ENCODE measurements at places on chromosomes 11 and 22. TPM values are rescaled to one million over a fixed set of nuclear protein-coding genes. Genes with fewer than 3 reads are reported as not detected.

The OR51E2 gene
- total RNA-seq: 0.11 TPM

The MRGPRE gene
- total RNA-seq: not detected

The APOA4 gene
- total RNA-seq: not detected

DNA sequence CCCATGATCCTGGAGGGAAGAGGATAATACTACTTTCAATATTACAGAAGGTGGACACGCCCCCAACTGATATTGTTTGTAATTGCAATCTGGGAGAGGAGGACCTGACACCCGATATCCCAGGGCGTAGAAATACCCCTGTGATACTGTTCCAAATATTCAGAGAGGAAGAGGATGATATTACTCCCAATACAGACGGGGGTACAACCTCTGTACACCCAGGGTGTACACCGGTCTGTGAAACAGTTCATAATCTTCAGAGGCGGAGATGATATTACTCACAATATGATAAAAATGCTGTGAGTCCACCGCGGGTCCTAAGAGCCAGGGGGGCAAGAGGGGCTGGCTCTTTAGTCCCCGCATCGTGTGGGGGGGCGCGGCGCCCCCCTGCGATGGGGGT, 57.2 kb upstream of the ALDH3B2 start:
- DNase-seq: no peak
- no peaks in the 10 kb centered on the region for H3K27me3 ChIP-seq
- H3K4me1 ChIP-seq: peaks cover 32% of the 10 kb centered on the region
- no peaks in the 10 kb centered on the region for H3K36me3 ChIP-seq
- H3K27ac ChIP-seq: no peak overlapping the region

DNA sequence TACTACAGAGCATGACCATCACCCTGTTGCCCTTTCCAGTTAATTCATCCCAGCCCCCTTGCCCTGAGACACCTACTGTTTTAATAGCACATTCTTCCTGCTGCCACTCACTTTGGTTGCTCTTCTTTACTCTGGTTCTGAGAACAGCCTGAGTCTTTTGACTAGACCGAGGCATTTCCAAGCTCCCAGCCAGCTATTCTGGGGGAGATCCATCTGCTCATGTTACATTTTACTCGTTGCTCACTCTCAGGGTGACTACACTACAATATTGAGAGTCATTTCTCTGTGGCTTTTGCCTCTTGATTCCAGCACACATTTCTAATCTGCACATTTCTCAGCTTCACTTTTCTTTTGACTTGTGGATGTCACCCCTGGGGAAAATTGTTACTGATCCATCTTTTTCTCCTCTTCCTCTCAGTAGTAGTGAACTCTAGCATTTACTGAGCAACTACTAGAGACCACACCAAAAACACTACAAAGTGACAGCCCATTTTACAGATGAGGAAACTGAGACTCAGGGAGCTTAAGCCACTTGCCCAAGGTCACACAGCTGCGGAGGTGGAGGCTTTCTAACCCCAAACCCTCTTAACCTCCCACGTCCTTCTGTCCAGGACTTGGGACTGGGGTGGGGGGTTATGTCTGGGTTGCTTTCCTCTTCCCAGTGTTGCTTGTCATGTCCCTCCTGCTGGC, 117.8 kb downstream of the C11orf91 start:
- no peak overlapping the region for H3K4me3 ChIP-seq
- H3K27ac ChIP-seq: no peak overlapping the region
- H3K36me3 ChIP-seq: no peaks in the 10 kb centered on the region

DNA sequence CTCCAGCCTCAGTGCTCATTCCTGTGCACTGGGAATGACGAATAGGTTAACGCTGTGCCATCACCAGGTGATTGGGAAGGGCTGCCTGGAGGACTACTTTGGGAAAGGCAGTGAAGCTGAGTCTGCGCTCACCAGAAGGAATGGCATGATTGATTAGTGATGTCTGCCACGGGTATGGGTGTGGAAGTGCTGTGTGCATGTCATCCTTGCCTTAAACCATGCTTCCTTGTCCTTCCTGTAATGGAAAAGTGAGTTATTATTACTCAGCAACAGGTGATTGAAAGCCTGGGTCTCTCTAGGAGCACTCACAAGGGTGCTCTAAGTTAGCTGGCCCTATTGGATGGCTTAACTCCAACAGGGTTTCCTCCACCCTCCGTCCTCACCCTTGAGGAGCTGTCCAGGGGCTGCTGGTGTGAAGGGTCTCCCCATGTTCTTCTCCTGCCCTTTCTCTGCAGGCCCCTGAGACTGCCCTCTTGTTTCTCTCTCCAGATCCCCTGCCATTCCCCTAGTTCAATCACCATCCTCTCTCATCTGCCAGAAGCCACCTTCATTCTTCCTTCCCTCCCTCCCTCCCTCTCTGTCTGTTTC, 121.9 kb upstream of the NECTIN1 start:
- no peaks in the 10 kb centered on the region for H3K27me3 ChIP-seq
- H3K4me1 ChIP-seq: peaks cover 2% of the 10 kb centered on the region
- DNase-seq: no peak
- no peak overlapping the region for H3K4me3 ChIP-seq

- peaks cover 8% of the 10 kb centered on the region for H3K36me3 ChIP-seq
- no peak overlapping the region for H3K4me3 ChIP-seq
- DNase-seq: no peak
- H3K27ac ChIP-seq: no peak overlapping the region
- peaks cover 18% of the 10 kb centered on the region for H3K4me1 ChIP-seq
Measured at GRCh38 chr22:33332538-33332937, 274.4 kb upstream of the SYN3 start.

- H3K4me1 ChIP-seq: peaks cover 17% of the 10 kb centered on the region
- no peak overlapping the region for H3K4me3 ChIP-seq
- H3K36me3 ChIP-seq: no peaks in the 10 kb centered on the region
- peaks cover 12% of the 10 kb centered on the region for H3K27me3 ChIP-seq
Measured at GRCh38 chr11:100229086-100229485, 458.0 kb upstream of the ARHGAP42 start.

DNA sequence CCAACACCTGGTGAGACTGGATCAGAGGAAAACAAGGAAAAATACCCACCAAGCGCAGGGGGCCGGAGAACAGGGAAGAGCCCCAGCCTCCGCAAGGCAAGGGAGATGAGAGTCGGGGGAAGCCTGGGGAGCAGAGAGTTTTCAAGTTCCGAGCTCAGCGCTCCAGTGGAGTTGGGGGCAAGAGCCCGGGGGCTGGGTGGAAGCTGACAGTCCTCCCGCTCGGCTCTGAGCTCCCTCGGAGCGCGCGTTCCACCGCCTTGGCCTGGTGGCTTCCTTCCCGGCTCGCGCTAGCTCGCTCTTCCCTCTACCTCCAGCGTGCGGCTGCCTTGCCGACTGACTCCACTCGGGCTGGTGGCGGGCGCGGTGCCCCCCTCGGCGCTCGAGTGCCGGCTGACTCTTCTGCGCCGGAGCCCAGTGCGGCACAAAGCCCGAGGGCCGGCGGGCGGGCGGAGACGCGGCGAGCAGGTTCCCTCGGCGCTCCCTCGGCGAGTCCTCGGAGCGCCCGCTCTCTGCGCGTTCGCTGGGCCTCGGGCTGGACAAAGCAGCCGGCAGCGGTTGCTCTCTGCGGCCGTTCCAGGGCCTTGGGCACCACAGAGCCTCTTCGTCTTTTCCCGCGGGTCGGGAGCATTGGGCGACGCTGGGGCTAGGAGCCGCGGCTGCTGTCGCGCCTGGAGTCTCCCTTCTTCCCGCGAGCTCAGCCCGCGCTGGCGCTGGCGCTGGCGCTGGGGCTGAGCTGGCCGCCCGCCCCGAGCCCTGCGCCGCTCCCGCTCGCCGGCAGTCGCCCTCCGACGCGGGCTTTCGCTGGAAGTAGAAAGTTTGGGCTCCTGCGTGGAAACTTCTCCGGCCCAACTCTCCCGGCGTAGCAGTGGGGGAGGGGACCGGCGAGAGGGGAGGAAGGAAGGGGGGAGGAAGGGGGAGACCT, 1.0 kb downstream of the PAX6 start:
- no peak overlapping the region for H3K27ac ChIP-seq
- H3K27me3 ChIP-seq: peaks cover 95% of the 10 kb centered on the region
- no peak for DNase-seq
- H3K4me1 ChIP-seq: peaks cover 25% of the 10 kb centered on the region
- H3K4me3 ChIP-seq: peak overlapping the region; percentile 28

DNA sequence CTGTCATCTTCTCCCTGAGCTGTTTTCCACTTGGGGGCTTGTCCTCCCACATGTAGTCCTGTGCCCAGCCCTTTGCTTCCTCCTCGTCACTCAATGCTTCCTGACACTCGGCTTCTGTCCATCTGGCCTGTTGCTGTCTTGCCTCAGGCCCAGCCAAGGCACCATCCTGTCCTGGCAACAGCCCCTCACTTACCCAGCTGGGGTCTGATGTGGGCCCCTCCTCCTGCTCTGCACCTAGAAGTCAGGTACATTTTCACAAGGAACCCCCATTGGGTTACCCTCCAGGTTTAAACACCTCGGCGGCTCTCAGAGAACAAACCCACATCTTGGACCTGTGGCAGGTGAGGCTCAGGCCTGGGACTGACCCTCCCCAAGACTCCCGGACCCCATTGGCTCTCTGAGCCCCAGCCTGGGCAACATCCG, 784.8 kb downstream of the TBC1D22A start:
- H3K36me3 ChIP-seq: peaks cover 3% of the 10 kb centered on the region
- H3K4me1 ChIP-seq: no peaks in the 10 kb centered on the region
- no peak overlapping the region for H3K4me3 ChIP-seq
- H3K27me3 ChIP-seq: no peaks in the 10 kb centered on the region

Data from mesothelial cell of epicardium (in vitro differentiated cells).